ENCODE measurements at places on chromosomes 3 and 15.

- no peak for DNase-seq
Observed at GRCh38 chr3:12869035-12869621, 27.8 kb upstream of the RPL32 start.

DNA sequence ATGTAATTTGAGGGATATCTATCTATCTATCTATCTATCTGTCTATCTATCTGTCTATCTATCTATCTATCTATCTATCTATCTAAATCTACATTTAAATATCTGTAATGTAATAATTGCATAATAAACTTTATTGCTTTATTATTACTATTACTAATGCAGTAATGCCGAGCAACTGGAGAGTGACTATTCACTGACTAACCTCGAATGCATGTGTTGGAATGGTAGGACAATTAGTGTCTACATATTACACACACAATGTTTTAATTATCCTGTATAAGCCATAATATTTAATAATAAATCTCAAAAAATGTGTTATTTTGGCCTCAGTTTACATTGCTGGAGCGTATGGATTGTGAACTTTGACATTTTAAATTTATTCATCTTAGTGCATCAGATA is 25.2 kb upstream of the CNTN3 start:
- DNase-seq: no peak

- no peak for DNase-seq
Observed at GRCh38 chr3:64871834-64872249, 184.0 kb upstream of the ADAMTS9 start.

GRCh38 chr3:160400702-160401150 is 1.3 kb downstream of the SMC4 start:
- DNase-seq: no peak

- DNase-seq: no peak
Observed at GRCh38 chr3:17243621-17244020, 358.9 kb downstream of the PLCL2 start.

GRCh38 chr15:72838311-72838731 is 54.8 kb upstream of the ADPGK start:
- DNase-seq: no peak

GRCh38 chr3:60096403-60096802 is 1046.6 kb upstream of the CFAP20DC start:
- DNase-seq: no peak

- DNase-seq: no peak
Observed at GRCh38 chr3:33900809-33901505, 102.5 kb downstream of the PDCD6IP start.

GRCh38 chr15:32866454-32867312 is 148.9 kb downstream of the GREM1 start:
- DNase-seq: no peak

- DNase-seq: no peak
Observed at GRCh38 chr15:95994418-95994817, 336.1 kb upstream of the NR2F2 start.

GRCh38 chr3:184485241-184485640 is 76.3 kb upstream of the EPHB3 start:
- no peak for DNase-seq

DNA sequence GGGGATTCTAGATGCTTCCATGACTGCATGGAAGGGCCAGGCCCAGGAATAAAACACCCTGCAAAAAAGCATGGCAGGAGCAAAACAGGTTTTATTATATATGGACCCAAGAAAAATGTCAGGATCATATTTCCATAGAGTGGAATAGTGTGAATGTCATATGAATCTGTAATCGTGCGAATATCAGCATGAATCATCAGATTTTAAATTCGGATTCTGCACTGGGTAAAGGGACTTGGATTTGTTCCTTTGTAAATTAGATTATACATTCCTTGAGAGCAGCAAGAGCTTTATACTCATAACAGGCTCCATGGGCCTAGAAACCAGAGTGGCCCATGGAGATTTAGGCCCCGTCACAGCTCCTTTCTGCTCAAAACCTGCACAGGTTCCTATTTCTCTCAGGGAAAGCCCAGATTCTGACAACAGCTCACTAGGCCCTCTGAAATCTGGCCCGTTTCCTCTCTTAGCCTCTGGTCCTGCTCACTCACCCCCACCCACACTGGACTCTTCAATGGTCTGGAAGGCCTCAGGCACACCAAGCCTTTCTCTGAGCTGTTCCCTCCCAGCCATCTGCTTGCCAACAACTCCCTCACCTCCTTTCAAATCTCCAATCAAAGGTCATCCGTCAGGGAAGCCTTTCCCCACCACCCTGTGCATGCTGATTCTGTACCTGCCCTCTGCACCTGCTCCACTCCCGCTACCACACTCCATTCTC is 76.0 kb downstream of the FEM1B start:
- DNase-seq: no peak

GRCh38 chr3:163547014-163547685 is 1531.1 kb downstream of the SI start:
- no peak for DNase-seq

GRCh38 chr15:58040150-58040549 is 25.4 kb downstream of the ALDH1A2 start:
- DNase-seq: no peak

DNA sequence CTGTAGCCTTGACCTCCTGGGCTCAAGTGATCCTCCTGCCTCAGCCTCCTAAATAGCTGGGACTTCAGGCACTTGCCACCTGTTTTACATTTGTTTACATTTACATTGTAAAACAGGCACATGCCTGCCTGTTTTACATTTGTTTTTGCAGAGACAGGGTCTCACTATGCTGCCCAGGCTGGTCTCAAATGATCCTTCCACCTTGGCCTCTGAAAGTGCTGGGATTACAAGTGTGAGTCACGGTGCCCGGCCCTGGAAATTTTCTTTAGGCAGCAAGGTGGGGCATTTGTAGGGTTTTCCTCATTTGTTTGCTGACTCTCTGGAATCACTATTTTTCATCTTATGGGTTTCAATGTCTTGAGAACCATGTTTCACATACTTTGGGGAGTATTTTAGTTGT is 25.0 kb downstream of the PIF1 start:
- no peak for DNase-seq

- DNase-seq: no peak
Observed at GRCh38 chr3:174101244-174101643, 703.7 kb downstream of the NLGN1 start.

DNA sequence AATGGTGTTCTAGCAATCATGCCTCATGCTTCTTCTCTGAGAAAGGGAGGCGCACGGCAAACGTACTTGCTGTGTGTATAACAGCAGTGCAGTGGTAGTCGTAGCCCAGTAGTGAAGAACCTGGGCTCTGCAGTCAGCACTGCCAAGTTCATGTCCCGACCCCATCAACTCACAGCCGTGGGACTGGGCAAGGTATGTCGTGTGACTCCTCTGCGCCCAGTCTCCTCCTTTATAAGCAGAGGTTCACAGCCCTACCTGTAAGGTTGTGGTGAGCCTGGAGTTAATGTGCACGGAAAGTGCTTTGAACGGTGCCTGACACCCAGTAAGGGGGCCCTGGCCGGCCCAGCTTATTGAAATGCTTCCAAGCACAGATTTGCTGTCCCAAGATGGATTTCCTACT is 26.6 kb downstream of the EHD4 start:
- DNase-seq: no peak

DNA sequence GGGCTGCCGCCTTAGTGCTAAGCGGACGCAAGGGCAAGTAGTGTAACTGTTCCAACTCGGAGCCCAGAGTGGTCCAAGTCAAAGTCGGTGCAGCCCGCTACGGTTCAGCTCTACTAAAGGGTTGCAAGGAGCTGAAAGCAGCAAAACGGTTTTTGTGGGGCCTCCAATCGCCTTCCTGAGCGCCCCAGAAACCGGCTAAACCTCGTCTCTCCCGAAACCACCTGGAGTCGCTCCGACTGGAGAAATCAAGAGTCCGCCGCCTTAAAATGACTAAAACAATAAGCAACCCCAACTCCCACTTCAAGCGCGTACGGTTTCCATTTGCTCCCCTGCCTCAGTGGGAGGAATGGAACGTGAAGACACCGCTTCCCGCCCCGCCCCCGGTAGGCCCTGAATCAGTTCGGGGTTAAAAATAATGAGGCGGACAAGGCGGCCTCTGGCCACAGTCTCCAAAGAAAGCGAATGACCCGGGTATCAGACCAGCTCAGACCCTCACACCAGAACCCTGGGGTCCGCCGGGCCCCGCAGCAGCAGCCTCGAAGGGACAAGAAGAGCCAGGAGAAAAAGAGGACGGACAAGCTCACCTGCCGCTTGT is 401 bp downstream of the SEC11A start:
- no peak for DNase-seq

DNA sequence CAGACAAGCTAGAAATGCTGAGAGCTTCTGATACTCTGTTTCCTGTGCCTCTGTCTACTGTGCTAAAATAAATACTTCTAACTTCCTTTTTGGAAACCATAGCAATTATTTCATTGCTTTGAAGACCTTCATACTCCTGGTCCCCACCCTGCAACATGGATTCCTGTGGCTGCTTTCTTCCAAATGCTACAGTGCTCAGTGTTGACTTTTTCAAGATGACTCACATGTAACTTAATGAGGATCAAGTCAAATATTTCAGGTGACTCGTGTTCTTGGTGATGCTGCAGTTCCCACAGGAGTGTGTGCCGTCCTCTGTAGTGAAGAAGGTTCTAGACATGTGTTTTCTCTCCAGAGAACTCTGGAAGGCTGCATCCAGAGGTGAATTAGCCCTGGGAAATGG is 288.6 kb downstream of the CLSTN2 start:
- no peak for DNase-seq

- no peak for DNase-seq
Observed at GRCh38 chr3:14320219-14320618, 82.2 kb upstream of the SLC6A6 start.

GRCh38 chr15:56672721-56673120 is 60.6 kb downstream of the ZNF280D start:
- no peak for DNase-seq

DNA sequence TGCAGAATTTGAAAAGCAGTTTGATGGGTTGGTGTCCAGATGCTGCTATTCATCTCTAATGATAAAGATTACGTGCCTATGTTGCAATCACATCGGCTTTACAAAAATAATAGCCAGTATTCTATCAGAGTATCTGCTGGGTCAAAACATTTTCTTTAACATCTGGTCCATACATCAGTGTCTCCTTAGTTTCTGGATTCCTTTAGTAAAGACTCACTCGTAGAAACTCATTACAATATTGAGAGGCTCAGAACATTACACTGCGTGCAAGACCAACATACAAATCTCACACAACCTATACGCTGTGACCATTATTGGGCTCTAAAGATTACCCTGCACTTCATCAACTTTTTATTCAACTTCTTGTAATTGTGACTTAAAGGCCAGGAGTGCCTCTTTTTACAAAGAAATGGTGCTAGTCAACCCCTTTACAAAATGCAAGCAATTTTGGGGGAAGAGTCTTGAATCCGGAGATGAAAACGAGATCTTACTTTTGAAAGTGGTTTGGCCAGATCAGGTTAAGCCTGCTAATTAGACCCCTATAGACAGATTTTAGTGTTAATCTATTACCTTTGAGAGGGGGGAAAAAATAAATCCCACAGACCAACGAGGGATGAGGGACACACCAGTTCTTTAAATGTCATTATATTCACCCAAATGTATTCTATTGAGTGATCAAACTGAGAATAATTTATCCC is 2.9 kb downstream of the TRA2B start:
- DNase-seq: no peak

GRCh38 chr3:156811089-156811862 is 14.9 kb upstream of the LEKR1 start:
- DNase-seq: no peak

DNA sequence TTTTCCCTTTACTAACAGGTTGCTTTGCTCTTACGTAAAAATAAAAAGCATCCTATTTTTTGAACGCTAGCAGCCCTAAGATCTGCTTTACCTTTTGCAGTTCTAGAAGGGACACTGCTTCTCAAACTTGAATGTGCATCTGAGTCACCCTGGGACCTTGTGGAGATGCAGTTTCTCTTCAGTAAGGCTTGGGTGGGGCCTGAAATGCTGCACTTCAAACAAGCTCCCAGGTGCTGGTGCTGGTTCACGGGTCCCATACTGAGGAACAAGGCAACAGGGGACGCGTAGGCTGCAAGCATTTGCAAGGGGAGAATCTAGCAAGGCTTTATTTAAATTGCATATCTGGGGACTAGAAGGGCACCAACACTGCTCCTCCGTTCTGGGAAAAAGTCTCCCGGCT is 30.0 kb downstream of the MB21D2 start:
- no peak for DNase-seq

DNA sequence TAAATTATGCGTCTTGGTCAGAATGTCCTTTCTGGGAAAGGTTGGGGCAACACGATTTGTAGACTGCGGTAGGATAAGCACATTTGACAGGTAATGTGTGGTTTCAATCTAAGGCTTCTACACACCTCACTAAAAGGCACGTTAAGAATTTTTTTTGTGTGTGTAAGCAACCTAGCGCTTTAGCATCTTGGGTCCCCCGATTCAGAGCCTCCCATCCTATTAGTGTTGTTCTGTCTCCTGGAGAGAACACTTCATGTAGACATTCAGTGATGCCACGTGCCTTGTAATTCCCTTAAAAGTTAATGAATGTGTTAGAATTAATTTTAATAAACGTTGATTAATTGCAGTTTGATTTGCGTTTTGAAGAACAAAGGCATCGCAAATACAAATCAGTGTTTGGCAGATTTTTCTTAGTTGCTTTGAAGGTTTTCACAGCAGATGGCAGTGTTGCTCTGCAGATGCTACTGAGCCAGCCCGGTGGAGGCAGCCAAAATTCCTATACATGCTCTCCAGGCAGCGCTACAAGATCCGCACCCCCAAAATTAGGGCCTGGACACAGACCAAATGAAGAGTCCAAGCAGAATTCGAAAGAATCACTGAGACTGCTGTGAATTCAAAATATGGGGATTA is 63.5 kb downstream of the OTOL1 start:
- no peak for DNase-seq

DNA sequence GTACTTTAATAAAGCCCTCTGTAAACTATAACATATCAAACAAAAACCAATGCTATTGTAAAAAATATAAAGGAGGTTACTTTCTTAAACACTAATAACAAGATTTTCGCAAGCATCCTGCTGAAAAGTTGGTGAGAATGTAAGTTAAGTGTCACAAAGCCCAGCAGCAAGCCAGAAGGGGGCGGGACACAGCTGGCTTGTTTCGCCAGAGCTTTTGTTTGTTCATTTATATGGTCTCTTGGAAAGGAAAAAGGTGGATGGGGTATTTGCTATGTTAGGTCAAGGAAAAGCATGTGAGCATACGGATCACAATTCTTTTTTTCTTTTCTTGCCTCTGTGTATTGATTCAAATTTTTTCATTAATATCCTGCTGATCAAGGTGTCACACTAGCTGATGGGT is 59.9 kb downstream of the HACD2 start:
- no peak for DNase-seq

- no peak for DNase-seq
Observed at GRCh38 chr3:184290331-184290730, 8.7 kb upstream of the PSMD2 start.

- no peak for DNase-seq
Observed at GRCh38 chr3:102346897-102347296, 87.9 kb upstream of the ZPLD1 start.

DNA sequence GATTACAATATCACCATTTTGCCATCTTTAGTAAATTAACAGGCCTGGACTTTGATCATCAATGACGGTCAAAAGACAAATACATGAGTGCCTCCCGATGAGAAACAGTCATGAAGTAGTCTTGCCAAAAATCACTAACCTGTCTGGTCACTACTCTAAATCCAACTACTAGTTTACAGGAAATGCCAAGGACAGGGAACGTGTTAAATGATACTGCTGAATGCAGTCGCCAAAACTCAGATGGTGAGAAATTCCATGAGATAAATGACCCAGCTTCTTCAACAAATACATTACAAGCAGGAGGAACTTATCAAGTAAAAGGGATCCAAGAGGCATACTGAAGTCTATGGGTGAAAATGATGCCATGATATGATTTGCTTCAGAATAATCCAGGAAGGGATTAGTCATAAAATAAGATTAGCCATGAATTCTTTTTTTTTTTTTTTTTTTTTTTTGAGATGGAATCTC is 35.8 kb upstream of the ATP13A3 start:
- no peak for DNase-seq
